ENCODE measurements at places on chromosomes 1 and 21.

DNA sequence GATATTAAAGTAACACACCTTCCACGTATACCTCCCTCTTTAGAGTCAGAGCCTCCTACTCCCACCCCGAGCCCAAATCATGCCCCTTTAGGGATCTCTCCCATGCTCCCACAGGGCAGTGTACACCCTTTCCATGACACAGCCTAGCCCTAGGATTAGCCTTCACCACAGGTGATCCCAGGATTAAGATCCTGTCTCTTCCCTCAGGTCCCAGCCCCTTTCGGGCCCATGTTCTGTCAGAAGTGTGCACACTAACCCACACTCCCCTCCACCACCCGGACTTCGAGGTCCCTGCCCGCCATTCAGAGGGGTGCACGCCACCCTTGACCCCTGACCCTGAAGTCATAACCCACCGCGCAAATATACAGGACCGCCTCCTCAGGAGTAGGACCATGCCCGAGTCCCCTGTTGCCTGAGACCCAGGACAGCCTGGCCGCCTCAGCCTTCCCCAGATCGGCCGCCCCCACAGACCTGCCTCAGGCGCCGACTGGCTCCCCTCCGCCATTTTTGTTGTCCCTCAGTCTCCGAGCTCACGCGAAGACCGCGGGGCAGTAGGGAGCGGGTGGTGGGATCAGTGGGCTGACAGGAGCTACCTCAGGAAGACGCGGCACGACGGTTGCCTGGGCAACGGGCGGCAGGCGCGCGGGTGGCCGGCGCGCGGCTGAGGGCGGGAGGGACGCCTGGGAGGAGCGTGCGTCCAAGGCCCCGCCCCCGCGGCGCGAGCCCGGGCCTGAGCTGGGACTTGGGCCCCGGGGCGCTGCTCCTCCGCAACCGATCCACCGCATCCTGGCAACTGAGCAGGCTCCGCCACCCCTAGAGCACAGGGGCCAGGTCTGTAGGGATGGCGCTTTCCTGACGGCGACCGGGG lies at the start of gene AGBL4:
AGBL4 (minus strand) TSS at position 663 of the 868 bp plus-strand sequence.
- no peak for DNase-seq

GRCh38 chr1:48560577-48560976 lies 88.6 kb upstream of the SPATA6 start:
- no peak for DNase-seq

DNA sequence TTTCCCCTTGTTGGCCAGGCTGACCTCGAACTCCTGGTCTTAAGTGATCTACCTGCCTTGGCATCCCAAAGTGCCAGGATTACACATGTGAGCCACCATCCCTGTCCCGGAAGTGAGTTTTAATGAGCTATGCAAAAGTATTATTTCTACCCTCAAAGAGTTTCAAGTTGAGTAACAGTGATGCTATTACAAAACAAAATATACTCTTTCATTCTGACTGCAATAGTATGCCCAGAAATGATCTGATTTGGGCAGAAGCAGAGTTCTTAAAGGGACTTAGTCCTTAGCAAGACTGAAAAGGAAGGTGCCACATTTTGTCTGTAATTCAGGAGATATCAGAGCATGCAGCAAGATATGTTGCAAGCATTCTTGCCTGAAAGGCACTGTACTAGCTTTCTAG lies 375.4 kb downstream of the NUF2 start:
- DNase-seq = no peak

GRCh38 chr1:42851960-42852607 lies 5.7 kb downstream of the ZNF691 start:
- no peak for DNase-seq

DNA sequence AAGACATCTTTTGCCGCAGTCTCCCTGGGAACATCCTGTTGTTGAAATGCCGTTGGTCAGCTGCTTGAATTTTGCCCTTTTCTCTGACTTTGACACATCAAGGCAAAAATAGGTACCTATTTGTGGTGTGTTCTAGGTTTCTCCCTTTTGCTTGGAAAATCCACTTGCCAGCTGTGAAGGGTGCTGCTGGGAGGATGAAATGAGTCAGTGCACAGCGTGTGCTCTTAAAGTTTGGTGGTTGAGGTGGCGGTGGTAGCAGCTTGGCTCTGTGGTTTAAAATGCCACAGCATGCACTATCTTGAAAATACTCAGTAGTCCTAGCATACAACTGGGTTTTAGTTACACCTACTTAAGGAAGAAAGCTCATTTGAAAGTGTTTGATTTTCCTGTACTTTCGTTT lies 183.8 kb downstream of the DHRS3 start:
- DNase-seq = no peak

DNA sequence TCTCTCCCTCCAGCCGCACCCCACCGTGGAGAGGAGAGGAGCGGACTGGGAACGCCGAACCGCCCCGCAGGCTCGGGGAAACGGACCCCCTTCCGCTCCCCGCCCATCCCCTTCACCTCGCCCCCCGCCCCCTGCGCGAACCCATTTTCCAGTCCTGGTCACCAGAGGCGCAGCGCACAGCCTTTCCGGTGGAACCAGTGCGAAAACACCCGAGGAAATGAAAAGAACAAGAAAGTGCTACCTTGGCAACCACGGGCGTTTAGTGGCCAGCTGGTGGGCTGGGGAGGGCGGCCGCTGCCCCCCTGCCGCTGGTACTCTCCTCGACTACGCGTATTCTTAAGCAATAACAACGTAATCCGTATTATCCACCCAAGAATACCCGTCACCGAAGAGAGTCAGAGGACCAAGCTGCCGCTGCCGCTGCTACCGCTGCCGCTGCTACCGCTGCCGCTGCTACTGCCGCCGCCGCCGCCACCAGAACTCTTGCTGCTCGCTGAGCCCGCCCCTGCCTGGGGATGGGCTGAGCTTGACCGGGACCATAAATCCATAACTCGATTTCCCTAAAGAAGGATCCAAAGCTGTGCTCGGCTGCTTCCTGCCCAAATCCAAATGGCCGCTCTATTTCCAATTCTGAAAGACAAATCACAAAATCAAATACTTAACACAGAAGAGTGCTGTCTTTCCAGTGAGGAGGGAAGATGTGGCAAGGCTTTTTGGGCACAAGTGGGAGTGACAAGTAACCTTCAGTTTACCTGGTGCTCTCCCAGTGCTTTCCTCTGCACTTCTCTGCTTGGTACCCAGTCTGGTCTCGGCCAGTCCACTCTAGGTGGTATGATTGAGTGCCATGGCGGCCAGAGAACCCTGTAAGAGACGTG lies 125.2 kb upstream of the DPYD start:
- no peak for DNase-seq

GRCh38 chr1:107538502-107538901 lies 397.7 kb downstream of the NTNG1 start:
- no peak for DNase-seq

Measured in ureter (tissue), 1 donor.